Dorsolateral prefrontal cortex (tissue), 122 donors: ENCODE measurements at places on chromosomes 1 and 21.

DNA sequence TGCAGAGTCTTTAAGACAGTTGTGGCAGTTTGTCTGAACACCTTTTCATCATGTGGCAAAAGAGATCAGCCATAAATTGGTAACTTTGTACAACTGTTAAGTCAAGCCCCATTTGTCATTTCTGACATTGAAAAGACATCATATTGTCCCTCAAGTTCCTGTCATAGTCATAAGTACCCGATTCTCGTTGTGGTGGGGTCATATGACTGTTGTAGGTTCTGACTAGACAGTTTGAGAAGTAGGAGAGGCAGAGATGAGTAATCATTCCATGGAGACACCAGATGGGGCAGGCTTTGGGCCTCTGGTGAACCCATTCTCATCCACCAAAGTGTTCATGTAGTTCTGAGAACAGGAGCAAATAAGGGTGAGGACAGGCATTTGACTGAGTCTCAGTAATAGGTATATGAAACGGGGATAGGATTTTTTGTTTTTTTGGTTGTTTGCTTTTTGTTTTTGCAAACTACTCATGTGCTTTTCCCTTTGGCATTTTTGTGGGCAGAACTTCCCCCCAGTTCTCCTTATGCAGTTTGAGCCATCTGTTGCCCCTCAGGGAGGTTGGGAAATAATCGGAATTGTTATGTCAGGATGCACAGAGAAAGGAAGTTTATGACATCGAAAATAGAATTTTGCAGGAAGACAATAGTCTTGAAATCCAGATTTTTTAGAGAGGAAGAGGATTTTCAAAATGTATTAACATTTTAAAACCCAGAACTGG is 86.9 kb upstream of the KCNE2 start:
- DNase-seq, result no peak

DNA sequence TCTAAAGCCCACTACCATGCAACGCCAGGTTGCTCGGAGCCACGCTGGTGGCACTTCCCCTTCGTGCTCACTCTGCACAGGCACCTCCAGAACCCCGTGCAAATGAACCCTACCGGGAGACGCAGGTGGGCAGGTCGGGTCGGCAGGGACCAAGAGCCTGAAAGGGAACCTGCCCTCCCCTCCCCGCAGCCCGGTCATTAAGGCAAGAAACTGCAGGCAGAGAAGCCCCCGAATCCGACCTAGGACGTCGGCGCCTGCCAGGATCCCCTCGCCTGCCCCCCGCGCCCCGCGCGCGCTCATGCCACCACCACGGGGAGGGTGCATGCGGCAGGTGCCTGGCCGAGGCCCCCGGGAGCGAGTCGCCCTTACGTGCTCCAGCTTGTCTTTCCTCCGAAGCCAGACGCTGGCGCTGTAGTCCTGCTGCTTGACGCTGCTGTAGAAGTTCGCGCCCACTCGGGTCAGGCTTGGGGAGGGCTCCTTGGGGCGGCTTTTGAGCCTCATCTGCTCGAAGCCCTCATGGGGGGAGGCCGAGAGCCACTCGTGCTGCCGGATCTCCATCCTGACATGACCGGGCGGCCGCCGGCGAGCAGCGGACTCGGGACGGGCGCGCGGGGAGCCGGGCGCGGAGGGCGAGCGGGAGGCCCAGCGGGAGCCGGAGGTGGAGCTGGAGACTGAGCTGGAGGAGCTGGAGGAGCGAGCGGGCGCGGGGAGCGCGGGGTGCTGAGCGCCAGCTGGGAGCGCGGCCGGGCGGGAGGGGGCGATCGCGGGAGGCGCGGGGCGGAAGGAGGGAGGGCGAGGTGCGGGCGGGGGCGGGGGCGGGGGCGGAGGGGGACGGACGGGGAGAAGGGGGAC is 552 bp downstream of the PLD5 start:
- DNase-seq, result peak; percentile 69

- no peak for DNase-seq
Observed at GRCh38 chr21:36646645-36647044, 52.3 kb upstream of the SIM2 start.

- DNase-seq, result no peak
Observed at GRCh38 chr1:95006681-95007080, 66.1 kb downstream of the ALG14 start.

GRCh38 chr1:9909234-9910046 is 629 bp downstream of the CTNNBIP1 start:
- DNase-seq, result no peak

DNA sequence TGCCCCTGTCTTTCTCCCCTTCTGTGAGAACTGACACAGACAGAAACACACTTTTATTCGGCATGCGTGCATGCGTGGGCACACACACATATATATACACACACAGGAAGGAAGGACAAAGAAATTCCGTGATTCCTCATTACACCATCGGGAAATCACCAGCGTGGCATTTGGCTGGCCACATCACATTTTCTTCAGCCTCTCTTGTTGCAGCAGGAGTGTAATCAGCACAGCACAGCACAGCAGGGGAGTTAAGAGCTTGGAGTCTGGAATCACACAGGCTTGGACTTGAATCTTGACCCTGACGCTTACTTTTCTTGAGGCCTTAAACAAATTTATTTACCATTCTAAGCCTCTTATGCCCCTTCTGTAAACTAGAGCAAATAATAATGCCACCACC is 45.3 kb upstream of the EPHA8 start:
- DNase-seq, result no peak

DNA sequence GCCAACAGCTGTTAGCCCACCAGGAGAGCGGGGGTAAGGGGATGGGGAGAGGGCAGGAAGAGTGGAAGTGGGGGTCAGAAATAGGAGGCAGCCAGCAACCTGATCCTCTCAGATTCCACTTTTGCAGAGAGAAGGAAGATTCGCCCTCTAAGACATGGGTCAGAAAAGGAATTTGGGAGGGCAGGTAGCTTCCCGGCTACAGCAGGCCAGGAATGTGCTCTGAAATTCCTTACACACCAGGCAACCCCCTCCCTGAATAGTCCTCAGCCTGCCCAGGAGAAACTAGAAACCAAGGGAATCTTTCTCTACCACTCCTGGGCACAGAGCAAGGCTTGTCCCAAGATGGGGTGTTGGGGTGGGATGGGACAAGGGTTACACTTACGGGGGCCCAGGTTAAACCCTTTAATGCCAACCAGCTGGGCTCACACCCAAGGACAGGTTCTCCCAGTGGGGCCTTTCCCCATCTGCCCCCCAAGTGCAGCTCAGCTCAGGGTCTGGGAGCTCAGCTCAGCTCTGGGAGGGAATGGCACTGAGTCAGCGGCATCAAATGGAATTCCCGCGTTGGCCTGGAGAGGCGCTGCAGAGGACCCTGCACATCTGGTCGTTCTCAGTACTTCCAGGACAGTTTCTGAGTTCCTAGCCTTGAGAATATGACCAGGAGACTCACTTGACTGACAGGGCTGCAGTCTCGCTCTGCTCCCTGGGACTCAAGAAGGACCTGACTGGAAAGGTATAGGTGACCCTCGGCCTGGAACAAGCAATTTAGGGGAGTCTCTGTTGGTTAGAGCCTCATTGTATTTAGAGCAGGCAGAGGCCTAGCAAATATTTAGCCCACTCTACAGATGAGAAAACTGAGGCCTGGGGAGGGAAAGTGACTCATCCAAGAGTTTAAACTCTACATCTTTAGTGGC is 761 bp downstream of the TNNT2 start:
- no peak for DNase-seq

DNA sequence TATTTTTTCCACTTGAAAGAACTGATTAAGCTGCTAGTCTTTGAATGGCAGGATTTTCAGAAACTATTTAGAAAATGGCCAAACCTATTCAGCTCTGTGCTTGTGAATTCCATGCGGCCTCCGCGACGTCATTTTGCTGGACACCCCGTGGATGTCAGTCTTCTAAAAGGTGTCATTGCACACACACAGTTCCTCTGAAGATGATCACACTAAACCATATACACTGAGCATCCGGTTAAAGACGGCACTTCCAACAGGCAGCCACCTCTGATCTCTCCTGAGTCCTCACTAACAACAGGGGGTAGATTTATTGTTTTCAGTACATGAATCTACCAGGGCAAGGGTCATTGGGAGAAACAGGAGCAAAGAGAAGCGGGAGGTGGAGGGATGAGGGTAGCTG is 9.1 kb downstream of the CFAP74 start:
- DNase-seq, result no peak

- DNase-seq, result no peak
Observed at GRCh38 chr21:24941316-24942185, 665.7 kb downstream of the MRPL39 start.

- no peak for DNase-seq
Observed at GRCh38 chr1:247905910-247906503, 10.6 kb downstream of the OR2W3 start.

GRCh38 chr1:10751561-10752085 is 44.8 kb downstream of the CASZ1 start:
- DNase-seq, result no peak

DNA sequence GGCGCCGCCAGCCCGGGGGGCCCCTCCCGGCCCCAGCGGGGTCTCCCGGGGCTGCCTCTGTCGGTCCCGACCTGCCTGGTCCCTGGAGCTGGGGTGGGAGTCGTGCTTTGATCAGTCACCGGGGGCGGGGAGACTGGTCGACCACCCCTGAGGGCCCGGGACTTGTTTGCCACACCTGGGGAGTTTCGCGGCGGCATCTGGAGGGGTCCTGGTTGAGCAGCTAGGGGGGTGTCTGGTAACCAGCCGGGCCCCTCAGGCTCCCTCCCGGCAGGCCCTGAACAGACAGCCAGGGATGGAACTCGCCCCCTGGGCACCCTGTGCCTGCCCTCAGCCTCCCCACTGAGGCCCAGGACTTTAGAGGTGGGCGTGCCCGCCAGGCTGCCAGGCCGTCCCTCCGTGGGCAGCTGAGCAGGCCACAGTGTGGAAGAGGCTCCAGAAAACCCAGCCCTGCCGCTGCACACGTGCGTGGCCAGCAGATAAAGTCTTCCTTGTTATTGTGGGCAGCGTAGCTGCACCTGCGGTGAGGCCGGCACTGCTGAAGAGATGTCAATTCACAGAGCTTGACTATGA is 13.3 kb upstream of the SAMD11 start:
- no peak for DNase-seq

- no peak for DNase-seq
Observed at GRCh38 chr1:205315008-205315618, 6.4 kb downstream of the NUAK2 start.

DNA sequence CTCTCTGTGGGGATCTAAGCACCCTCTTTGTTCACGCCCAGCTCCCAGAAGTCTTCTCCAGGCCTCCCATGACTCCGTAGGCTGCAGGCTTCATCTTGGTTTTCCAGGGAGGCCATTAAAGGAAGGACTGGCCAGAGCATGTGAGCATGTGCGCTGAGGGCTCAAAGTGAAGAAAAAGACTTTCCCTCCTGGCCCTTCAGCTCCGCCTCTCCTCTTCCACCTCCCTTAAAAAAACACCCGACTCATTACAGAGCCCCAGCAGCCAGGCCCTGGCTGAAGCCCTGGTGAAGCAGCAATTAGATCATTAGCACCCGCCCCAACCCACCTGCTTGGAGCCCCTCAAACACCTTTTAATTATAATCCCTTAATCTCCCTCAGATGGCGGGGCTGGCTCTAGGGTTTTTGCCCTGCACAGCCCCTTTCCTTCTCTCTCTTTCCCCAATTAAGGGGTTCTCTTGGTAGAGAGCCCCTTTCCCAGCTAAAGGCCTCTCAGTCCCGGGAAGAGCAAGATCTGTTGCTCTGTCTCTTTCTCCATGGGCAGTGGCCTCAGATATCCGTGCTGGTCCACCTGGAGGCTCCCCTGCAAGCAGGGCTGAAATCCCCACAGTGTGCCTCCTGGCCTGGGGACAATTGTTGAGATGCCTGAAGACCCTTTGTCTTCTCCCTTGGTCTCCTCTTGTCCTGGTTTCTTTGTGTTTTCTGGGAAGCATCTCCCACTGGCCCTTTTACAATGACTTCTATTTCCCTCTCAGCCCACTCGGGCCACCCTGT is 30.5 kb downstream of the RHBG start:
- no peak for DNase-seq

- DNase-seq, result no peak
Observed at GRCh38 chr1:52679048-52679447, 19.1 kb downstream of the COA7 start.

DNA sequence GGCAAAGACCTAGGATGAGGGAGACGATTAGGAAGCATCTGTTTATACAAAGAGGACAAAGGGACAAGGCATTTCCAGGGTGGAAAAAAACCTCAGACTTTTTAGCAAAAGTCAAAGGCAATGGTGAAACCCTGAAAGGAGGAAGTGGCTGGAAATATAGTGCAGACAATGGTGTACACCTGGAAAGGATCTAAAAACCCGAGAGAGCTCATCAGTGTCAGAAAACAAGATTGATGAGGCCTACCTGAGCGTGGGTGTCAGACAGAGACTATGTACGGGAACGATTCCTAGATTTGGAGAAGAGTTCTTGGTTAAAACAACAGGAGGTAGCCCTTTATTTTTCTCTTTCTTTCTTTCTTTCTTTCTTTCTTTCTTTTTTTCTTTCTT is 68.8 kb upstream of the HUNK start:
- no peak for DNase-seq

DNA sequence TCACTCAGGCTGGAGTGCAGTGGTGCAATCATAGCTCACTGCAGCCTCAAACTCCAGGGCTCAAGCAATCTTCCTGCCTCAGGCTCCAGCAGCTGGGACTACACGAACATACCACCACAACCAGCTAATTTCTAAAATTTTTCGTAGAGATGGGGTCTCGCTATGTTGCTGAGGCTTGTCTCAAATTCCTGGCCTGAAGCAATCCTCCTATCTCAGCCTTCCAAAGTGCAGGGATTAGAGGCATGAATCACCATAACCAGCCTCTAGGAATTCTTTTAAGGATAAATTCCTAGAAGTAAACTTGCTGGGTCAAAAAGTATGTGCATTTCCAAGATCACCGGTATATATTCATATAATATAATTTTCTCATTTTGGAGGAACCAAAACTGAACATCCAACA is 17.6 kb upstream of the HUNK start:
- no peak for DNase-seq

DNA sequence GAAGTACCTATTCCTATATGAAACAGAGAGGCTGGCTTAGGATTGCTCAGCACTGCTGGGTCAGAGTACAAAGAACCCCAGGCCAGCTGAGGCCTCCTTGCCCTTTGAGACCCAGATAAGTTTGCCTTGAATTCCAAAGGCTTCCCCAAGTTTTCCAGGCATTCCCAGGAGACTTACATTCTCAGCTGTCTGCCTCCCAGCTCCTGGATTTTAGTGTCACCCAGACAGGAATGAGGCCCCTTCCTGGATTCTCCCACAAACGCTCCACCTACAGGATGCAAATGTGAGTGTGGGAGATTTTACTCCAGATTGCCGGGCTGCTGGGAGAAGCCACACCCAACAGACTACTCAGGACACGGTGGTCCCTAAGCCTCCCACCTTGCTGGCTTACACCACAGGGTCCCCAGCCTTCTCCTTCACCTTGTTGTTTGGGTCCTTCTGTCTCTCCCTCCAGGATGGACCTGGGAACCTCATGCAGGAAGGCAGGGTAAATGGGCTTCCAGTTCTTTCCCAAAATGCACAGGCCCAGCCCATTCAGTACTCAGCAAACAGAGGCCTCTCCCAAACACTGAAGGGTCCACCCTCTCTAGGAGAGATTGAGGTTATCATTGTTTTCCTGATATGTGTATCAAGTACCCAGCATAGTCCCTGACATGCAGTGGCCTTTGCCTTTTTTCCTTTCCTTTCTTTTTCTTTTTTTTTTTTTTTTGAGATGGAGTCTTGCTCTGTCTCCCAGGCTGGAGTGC is 10.6 kb downstream of the RHBG start:
- no peak for DNase-seq

- no peak for DNase-seq
Observed at GRCh38 chr21:37974081-37974480, 57.8 kb upstream of the KCNJ6 start.
